ENCODE measurements at places on chromosomes 1 and 21.
A peak's percentile ranks its signal among the peaks of the same experiment; 100 is the strongest.

DNA sequence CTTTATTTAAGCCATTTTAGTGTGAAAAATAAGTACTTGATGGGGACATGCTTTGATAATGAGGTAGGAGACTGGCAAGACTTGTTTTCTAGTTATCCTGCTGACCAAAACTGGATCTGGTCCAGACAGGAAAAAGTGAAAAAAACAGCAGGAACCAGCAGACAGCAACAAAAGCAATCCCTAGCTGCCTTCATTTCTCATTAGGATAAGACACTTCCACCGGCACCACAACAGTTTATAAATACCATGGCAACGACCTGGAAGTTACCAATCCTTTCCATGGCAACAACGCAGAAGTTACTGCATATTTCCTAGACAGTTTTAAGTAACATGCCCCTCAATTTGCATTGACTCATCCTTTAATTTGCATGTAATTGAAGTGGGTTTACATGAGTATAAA lies 993.8 kb upstream of the NCAM2 start:
- DNase-seq, result no peak

DNA sequence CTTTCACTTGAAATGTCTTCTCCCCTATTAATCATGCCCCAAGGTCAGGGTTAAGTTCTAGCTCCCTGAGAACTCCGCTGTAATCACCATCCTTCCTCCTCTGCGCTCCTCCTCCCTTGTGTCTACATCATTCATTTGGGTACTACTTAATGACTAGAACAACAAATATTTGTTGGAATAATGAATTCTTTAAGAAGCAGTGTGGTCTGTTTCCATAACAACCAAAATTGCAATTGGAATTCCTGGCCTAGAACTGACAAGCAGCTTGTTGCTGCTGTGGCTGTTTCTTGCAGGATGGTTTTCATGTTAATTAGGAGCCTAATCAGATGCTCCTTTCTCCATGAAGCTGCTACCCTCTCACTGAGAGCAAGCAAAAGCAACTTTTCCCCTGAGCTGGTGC lies 192.5 kb downstream of the ZZZ3 start:
- DNase-seq, result peak; percentile 21

GRCh38 chr1:241465673-241466072 lies 53.9 kb downstream of the FH start:
- no peak for DNase-seq

- DNase-seq, result no peak
Observed at GRCh38 chr1:203823306-203823705, 27.9 kb downstream of the ZBED6 start.

DNA sequence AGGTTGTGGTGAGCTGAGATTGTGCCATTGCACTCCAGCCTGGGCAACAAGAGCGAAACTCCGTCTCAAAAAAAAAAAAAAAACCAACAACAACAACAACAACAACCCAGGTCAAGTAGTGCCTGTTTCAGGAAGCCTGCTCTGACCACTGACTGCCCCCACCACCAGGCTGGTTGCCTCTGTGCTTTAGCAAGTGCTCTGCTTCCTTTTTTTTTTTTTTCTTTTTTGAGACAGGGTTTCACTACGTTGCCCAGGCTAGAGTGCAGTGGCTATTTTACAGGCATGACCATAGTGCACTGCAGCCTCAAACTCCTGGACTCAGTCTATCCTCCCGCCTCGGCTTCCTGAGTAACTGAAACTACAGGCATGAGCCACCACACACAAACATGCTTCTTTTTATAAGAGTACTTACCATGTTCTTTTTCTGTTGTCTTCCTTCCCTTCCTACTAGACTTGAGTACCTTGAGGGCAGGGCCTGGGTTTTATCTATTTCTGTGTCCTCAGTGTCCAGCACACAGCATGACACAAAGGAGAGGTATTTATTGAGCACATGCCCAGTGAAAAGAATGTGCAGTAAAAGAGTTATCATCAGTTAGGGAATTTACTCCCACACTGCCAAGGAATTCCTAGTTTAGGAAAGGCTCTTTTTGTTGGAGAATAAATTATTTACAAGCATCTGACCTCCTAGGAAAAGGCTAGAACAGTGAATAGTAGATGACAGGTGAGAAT lies 9.9 kb upstream of the COA7 start:
- no peak for DNase-seq

DNA sequence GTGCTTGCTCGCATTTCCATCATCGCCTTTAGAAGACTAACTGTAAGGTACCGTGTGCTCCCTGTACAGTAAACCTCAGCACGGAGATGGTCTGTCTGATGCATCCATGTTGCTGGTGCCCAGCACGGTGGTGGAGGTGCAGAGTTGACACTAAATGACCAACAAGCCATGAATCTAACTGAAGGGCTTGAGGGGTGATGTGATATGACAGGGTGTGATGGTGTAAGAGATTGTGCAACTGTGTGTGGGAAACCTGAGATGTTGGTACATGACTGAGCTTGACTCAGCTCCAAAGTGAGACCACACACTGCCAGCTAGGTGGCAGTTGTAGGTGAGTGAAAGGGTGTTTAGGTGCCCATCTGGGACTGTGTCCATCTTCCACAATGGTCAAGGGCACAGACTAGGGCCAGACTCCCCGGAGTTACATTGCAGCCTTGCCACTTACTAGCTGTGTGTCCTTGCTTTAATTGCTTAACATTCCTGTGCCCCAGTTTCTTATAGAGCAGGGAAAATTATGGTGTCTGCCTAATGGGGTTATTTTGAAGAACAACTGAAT lies 21.4 kb downstream of the SLC2A1 start:
- DNase-seq, result no peak

DNA sequence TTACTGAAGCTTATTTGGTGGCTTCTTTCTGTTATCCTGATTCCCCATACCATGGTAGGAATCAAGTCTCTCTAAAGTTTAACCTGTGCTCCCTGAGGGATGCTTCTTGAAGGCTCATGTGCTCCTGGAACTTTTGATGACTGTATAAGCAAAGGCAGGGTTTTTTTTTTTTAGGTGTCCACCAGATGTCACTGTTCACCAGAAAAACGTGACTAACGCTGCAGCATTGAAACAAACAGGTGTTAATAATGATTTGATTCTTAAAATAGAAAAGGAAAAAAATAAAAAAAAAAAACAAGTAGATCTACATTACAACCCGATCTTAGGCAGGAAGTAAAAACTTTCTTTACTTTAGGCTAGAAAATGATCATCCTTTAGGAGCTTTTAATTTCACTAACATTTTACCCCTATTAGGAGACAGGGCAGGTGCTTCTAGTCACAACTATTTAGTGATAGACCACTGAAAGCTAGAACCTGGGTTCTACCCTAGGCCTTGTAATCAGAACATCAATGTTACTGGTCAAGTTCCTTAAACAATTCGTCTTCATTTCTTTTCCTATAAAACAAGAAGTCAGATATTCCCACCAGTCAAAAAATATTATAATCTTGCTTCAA lies 223.0 kb downstream of the PLA2G4A start:
- DNase-seq, result peak; percentile 56

DNA sequence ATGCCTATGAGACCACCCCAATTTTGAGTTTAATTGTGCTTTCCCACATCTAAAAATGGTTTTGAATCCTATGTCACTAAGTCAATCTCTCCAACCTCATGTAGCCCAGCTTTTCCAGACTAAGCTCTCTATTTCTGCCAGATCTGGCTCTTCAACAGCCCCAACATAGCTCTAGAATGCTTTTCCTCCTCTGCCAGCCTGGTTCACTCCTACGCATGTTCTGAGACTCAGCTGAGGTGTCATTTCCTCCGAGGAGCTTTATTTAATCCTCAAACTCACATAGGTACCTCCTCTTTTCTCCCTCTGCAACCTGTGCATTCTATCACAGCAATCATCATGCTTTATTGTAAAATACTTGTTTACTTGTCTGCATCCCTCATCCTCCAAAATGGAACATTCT lies 517.8 kb upstream of the BEND5 start:
- DNase-seq, result no peak

- DNase-seq, result no peak
Observed at GRCh38 chr1:24765308-24765988, 20.2 kb downstream of the CLIC4 start.

GRCh38 chr1:8572106-8572505 lies 245.3 kb downstream of the RERE start:
- no peak for DNase-seq

- peak; percentile 74 for DNase-seq
Observed at GRCh38 chr1:56709269-56709880, 64.3 kb downstream of the PRKAA2 start.

DNA sequence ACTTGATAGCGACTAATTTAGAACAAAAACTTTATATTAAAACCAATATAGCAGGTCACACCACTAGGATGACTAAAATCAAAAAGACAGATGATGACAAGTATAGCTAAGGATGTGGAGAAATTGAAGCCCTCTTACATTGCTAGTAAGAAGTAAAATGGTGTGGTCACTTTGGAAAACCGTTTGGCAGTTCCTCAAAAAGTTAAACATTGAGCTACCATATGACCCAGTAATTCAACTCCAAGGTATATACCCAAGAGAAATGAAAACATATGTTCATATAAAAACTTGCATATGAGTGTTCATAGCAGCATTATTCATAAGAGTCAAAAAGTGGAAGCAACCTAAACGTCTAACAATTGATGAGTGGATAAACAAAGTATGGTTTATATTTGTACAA lies 13.0 kb upstream of the SERINC2 start:
- DNase-seq, result no peak

- DNase-seq, result no peak
Observed at GRCh38 chr1:24421502-24421901, 5.9 kb downstream of the NIPAL3 start.

GRCh38 chr1:50976890-50977574 lies 7.0 kb downstream of the CDKN2C start:
- DNase-seq, result peak; percentile 67

DNA sequence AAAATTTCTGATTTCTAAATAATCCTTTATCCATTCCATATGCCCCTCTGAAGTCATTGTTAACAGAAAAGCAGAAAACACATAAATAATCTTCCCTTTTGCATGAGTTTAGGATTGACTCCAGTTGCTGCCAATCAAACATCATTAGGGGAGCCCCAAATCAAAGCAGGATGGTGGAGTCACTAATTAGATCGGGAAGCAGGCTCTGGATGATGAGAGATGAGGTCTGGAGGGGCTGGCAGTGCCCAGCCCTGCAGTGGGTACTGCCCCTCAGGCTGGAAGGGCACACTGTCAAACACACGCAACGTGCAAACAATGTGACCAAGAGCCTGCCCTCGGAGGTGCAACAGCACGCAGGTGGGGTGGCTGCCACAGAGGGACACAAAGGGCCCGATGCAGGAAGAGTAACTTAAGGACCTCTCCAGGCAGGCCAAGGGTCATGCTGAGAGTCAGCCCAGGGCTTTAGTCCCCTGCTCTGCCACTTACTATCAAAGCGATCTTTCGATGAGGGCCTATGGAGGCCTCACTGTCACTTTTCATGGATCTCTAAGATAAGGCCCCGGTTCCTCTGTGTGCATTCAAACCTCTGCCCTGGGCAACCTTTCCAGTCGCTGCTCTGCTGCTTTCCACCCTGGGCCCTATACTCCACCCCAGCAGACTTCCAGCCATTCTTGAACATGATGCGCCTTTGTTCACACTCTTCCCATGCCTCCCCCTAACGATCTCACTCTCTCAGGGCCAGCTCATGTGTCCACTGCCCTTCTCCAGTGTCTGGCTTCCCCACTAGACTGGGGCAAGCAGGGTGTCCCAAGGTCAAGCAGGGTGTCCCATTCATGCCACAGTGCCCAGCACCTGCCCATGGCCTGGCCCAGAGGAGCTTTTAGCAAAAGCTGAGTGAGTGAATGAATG lies 98.9 kb downstream of the DMRTB1 start:
- DNase-seq, result no peak

- no peak for DNase-seq
Observed at GRCh38 chr21:33202464-33203363, 27.0 kb upstream of the IFNAR2 start.

GRCh38 chr1:7576946-7577657 lies 194.0 kb upstream of the VAMP3 start:
- no peak for DNase-seq

- DNase-seq, result no peak
Observed at GRCh38 chr1:173354937-173355280, 122.2 kb upstream of the PRDX6 start.

DNA sequence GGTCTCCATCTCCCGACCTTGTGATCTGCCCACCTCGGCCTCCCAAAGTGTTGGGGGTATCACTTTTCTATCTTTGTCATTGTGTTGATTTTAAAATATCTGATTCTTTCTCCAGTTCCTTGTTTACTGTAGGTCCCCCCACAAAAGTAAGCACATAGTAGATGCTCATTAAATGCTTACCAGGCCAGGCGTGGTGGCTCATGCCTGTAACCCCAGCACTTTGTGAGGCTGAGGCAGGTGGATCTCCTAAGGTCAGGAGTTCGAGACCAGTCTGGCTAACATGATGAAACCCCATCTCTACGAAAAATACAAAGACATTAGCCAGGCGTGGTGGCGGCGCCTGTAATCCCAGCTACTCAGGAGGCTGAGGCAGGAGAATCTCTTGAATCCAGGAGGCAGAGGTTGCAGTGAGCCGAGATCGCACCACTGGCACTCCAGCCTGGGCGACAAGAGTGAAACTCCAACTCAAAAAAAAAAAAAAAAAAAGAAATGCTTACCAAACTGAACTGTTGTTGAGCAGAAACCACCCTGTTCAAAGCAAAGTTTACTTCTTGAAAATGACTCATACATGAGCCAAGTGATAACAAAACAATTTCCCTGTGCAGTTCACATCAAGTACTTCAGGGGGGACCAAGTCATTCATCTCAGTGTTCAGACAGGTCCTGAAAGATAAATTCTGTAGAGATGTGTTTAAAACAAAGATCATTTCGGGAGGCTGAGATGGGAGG lies 24.3 kb upstream of the NID1 start:
- DNase-seq, result no peak

DNA sequence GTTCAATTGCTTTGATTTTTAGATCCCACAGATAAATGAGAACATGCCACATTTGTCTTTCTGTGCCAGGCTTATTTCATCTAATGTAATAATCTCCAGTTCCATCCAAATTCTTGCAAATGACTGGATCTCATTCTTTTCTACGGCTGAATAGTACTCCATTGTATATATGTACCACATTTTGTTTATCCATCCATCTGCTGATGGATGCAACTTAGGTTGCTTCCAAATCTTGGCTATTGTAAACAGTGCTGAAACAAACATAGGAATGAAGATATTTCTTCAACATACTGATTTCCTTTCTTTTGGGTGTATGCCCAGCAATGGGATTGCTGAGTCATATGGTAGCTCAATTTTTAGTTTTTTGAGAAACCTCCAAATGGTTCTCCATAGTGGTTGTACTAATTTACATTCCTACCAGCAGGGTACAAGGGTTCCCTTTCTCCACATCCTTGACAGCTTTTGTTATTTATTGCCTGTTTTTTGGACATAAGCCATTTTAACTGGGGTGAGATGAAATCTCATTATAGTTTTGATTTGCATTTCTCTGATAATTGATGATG lies 344.4 kb downstream of the KCTD3 start:
- no peak for DNase-seq

DNA sequence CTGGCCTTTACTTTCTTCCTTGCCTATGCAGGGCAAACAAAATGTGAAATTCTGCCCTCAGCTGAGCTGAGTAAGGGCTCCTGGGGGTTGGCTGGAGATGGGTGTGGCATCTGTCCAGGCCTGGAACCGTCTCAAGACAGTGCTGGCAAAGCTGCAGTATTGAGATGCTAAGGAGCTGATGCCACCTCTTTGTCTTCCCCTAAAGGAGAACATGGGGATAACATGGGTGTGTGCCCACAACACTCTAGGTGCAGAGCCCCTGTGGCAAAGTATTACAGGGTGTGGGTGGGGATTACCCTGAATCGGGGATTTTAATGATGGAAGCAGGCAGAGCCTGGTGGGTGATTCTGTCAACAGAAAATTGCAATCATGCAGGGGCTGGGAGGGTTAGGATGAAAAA lies 2.5 kb upstream of the ST3GAL3 start:
- no peak for DNase-seq

- no peak for DNase-seq
Observed at GRCh38 chr1:77511440-77511840, 171.0 kb downstream of the ZZZ3 start.

All from NCI-H1417 (cell line).